ENCODE measurements at places on chromosomes 5 and 9. TPM values are rescaled to one million over a fixed set of nuclear protein-coding genes. Genes with fewer than 3 reads are reported as not detected.
A peak's percentile ranks its signal among the peaks of the same experiment; 100 is the strongest.

- H3K4me3 ChIP-seq: no peak overlapping the region
- H3K36me3 ChIP-seq: no peaks in the 10 kb centered on the region
- H3K27ac ChIP-seq: no peak overlapping the region
Observed at GRCh38 chr5:30106596-30106995, 1086.9 kb upstream of the CDH6 start.

DNA sequence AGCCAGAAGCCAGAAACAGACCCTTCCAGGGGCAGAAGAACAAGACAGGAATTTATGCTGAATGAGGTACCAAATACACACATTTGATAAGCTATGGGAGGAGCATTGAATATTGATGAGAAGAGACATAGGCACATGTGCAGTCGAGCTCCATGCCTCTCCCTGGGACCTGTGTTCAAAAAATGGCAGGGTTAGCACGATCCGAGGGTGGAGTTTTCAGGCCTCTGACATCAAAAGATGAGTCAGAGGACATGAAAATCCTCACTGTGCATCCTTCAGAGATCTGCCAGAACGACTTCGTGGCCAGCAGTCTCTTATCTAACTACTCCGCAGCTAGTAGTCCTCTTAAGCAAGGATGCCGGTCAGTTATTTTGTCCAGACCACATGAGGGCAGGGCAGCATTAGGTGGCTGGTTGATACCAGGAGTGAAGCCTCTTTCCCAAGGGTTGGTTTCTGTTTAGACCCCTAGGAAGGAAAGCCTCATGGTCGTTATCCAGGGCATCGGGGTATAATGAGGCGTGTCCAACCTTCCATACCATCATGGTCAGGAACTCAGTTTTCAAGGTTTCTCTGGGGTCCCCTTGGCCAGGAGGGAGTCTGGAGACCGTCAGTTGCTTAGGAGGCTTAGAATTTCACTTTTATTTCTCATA, 11.6 kb upstream of the CMBL start:
- H3K4me1 ChIP-seq: no peaks in the 10 kb centered on the region
- no peak overlapping the region for H3K27ac ChIP-seq
- no peaks in the 10 kb centered on the region for H3K36me3 ChIP-seq

DNA sequence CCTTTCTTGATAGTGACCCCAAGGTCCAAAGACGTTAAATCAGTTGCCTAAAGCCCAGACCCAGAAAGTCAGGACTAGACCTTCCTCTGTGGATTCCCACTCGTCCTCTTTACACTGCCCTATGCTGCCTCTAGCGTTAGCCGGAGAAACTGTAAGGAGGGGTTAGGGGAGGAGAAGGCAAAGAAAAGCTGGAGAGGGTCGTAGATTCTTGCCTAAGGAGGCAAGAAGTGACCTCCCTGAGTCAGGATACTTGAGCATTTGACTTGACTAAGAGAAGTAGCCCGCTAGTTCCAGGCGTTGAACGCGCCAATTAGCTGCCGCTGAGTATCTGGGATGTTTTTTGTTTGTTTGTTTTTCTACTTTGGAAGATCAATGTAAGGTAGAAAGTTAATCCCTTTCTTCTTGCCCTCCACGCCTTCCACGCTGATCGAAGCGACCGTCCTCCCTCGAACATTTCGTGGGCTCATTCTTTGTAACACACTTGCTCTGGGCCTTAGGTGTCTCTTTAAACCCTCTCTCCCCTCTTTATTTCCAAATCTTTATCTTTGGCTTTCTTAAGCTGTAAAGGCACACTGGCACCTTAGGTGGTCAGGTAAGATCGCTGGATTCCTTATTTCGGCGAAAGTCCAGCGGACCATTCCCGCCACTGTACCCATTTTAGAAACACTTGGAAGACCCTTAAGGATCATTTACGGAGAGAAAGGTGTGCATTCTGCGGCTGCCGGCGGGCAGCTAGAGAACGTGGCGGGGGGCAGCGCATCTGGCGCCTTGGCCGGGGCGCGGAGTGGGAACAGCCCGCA, 5.1 kb upstream of the RGMB start:
- no peaks in the 10 kb centered on the region for H3K36me3 ChIP-seq
- DNase-seq: no peak
- peaks cover 36% of the 10 kb centered on the region for H3K4me1 ChIP-seq
- H3K4me3 ChIP-seq: peak overlapping the region; percentile 58

DNA sequence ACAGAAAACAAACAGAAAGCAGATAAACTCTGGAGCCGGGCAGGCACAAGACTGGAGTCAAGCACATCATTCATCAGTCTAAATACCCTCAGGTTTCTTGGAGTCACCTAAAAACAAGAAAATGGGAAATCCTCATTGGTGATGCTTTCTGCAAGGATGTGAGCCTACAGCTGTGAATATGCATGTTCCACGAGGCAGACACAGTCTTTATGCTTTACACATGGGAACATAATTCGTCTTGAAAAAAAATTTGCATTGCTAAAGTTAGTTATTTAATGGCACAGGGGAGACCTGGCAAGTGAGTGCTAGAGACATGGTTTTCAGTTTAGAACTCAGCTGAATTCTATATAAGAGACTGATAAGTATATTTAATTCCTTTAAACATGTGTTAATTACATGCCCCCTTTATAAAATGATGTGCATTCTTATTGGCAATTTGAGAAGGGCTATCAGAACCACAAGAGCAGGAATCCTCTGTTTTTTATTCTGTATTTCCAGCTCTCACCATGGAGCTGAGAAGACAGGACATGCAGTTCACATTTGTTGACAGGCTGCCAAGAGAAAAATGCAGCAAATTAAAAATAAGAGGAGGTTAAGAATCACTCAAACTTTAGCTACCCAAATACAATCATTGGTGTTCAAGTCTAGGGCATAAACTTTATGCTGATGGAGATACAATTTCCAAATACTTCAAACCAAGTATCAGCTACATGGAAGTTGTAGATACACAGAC, 438.0 kb upstream of the MPDZ start:
- H3K27ac ChIP-seq: no peak overlapping the region
- no peaks in the 10 kb centered on the region for H3K27me3 ChIP-seq
- no peak overlapping the region for H3K4me3 ChIP-seq
- no peaks in the 10 kb centered on the region for H3K4me1 ChIP-seq

DNA sequence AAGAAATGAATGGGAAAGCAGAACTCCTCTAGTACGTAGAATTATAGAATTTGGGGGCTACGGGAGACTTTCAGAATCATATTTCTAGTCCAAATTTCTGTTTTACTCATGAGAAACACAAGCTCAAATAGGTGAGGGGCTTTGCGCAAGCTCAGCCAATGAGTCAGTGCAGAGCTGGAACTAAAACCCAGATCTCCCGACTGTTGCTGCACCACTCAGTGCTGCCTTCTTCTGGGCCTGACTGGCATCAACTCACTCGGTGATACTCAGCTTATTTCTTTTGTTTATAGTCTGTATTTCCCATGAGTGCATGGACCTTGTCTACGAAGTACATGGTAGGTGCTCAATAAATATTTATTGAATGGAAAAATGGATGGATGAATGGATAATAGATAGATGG, 280.2 kb downstream of the CDK5RAP2 start:
- no peaks in the 10 kb centered on the region for H3K4me1 ChIP-seq
- H3K27me3 ChIP-seq: peaks cover 3% of the 10 kb centered on the region
- no peak for DNase-seq
- H3K27ac ChIP-seq: no peak overlapping the region
- no peak overlapping the region for H3K4me3 ChIP-seq

DNA sequence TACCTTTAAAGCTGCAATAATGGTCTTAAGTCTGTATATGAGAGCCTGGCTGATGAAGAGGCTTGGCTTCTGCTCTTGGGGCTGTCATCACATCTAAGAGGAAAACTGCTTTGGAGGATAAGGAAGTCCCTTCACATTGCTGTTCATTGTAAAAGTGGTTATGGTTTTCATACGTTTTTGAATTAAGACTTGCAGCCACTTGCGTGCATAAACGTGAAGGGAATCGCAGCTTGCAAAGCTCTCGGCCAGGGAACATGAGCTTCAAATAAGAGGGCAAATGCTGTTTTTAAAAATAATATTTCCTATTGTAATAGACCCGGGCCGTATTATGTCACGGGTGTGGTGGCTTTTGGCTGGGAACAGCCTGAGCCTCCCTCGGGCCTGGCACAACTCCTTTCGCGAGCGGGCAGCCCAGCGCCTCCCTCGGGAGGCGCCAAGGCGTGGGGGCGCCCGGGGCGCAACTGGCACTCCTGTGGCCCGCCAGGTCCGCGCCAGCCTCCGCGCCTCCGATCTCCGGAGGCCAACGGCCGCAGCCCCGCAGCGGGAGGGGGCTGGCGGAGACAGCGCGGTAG, 538 bp upstream of the ARHGEF28 start:
- H3K27ac ChIP-seq: no peak overlapping the region
- H3K36me3 ChIP-seq: no peaks in the 10 kb centered on the region
- no peaks in the 10 kb centered on the region for H3K4me1 ChIP-seq
- DNase-seq: no peak

- H3K27me3 ChIP-seq: no peaks in the 10 kb centered on the region
- H3K4me3 ChIP-seq: no peak overlapping the region
- no peaks in the 10 kb centered on the region for H3K4me1 ChIP-seq
- H3K27ac ChIP-seq: no peak overlapping the region
- H3K36me3 ChIP-seq: no peaks in the 10 kb centered on the region
Observed at GRCh38 chr9:111076042-111076441, 37.8 kb upstream of the LPAR1 start.

- no peak overlapping the region for H3K27ac ChIP-seq
- H3K27me3 ChIP-seq: no peaks in the 10 kb centered on the region
- no peak overlapping the region for H3K4me3 ChIP-seq
- DNase-seq: no peak
- H3K4me1 ChIP-seq: no peaks in the 10 kb centered on the region
Observed at GRCh38 chr9:76552751-76553455, 93.9 kb downstream of the GCNT1 start.

PCAT7 gene
- not detected for total RNA-seq

DNA sequence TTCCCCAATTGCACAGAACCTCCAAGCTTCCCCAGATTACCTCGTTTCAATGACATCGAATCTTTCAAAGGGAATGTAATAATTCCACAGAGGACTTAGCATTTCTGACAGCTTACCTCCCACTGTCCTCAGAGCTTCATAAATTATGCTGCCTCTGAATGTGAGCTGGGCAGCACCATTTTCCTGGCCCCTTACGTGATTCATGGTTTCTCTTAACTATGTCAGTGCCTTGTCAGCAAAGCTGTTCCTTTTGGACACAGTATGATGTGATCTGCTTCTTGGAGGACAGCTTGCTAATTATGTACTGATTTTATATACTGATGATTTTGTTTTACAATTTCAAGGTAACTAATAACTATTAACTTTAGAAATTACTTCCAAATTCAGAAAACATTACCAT, 27.7 kb upstream of the SSBP2 start:
- no peak for DNase-seq
- H3K36me3 ChIP-seq: no peaks in the 10 kb centered on the region
- peak overlapping the region; percentile 23 for H3K4me3 ChIP-seq
- peak overlapping the region; percentile 63 for H3K27ac ChIP-seq
- H3K27me3 ChIP-seq: no peaks in the 10 kb centered on the region

TRIP13 gene
- 1.2 TPM for total RNA-seq

FOXD4L3 gene
- total RNA-seq: not detected

DMGDH gene
- 0.70 TPM for total RNA-seq

DNA sequence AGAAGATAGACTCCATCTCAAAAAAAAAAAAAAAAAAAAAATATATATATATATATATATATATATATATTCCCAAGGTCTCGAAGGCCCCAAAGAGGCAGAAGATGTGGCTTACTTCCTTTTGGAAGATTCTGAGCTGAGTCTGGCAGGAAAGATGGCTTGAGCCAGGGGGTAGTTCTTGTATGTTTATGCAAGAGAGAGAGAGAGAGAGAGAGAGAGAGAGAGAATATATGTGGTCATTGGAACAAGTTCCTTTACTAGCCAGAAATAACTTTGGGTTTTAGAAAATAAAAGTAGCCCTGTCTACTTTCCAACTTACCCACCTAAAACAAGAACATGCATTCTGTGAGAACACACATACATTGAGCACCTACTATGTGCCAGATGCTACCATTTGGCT, 17.6 kb downstream of the NCS1 start:
- DNase-seq: no peak
- no peak overlapping the region for H3K27ac ChIP-seq
- H3K4me1 ChIP-seq: peaks cover 7% of the 10 kb centered on the region
- no peak overlapping the region for H3K4me3 ChIP-seq

DNA sequence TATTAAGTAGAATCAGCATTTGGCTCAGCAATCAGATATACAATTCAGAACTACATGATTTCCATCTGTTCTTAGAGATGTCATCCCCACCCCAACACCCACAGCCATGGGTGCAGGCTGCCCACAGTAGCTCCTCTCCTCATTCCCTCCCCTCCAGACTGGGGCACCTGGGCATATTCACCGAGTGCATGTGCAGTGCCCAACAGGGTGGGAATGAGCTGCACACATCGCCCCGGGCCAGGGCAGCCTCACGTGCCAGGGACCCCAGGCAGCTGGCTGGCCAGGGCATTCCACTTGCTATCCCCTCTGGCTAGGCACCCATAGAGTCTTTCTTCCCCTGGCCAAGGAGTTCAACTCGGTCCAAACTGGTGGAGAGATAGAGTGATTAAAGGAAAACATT, 461.9 kb upstream of the NUDT12 start:
- H3K4me1 ChIP-seq: no peaks in the 10 kb centered on the region
- no peak overlapping the region for H3K4me3 ChIP-seq
- no peaks in the 10 kb centered on the region for H3K27me3 ChIP-seq
- no peak for DNase-seq

ZNF782 gene
- total RNA-seq: 8.8 TPM

DNA sequence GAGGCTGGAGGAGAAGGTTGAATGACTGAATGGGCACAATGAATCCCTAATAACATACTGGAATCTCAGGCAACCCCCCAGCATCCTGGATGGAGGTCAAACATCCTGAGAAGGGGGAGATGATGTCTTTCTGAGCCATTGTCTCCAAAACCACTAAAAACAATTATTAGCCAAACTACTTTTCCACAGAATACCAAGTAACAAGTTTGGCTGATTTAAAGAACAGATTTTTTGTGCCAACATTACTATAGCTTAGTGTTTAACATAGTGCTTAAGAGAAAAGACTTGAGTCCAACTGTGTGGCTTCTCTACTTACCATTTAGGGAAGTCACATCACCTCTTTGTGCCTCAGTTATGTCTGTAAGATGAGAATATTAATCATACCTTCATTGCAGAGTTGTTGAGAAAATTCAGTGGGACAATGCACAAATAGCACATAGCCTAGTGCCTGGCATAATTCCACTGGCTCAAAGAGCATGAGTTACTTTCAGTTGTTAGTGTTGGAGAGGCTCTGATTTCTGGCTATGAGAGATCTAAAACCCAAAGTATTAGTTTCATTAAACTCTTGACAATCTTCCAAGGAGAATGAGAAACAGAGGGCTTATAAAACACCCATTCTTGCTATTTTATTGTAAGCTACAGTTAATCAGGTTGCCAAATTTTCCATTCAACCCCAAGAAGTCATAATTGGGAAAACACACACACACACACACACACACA, 111.3 kb upstream of the NR3C1 start:
- H3K36me3 ChIP-seq: no peaks in the 10 kb centered on the region
- no peak overlapping the region for H3K4me3 ChIP-seq
- DNase-seq: no peak
- no peaks in the 10 kb centered on the region for H3K4me1 ChIP-seq
- no peak overlapping the region for H3K27ac ChIP-seq

ANKRD31 gene
- total RNA-seq: 1.3 TPM

Measured in T-cell (primary cell).